Erythroblast (primary cell): ENCODE measurements at places on chromosomes 12 and 14.

GRCh38 chr14:83171761-83172160, 1638.1 kb upstream of the SEL1L start:
- DNase-seq = no peak

- peak; percentile 22 for DNase-seq
Observed at GRCh38 chr14:35400648-35401421, 3.7 kb downstream of the NFKBIA start.

DNA sequence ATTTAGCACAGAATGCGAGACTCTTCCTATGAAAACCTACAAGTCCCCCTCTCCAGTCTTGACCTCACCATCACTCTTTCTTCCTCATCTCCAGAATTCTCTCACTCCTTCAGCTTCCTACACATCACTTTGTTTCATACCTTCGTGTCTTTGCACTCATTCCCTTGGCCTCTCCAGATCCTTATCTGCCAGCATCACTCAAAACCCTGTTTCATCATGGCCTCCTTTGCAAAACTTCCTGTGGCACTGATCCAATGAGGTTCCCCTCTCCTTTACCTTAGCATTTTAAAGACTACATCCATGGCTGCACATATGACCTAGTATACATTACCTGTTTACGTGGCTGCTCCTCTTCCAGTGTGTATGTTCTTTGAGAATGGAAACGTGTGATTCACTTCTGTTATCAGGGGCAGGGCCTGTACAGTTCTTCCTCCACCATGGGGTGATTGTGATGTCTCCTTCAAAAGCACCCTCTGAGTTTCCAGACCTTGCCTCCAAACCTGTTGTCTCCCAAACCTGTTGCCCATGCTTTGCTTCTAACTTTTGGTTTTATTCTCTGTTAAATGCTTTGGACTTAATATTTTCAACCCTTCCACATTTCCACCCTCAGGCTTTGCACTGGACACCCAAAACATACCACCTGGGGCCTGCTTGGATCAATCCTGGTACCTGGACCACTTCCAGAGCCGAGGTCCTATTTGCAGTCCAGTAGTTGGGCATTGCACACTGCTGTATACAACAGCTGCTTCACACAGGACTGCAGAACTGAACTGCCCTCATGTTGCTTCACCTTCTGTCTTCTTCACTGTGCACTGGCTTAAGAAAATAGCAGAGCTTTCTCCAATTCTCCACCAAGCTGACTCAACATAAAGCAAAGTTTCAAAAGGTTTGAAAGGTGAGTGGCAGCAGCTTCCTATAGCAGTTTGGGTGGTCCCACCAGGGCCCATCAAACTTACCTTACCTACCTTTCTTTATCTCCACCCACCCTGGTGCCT, 131.7 kb downstream of the LLPH start:
- no peak for DNase-seq

GRCh38 chr12:47214771-47215170, 135.0 kb upstream of the AMIGO2 start:
- no peak for DNase-seq

DNA sequence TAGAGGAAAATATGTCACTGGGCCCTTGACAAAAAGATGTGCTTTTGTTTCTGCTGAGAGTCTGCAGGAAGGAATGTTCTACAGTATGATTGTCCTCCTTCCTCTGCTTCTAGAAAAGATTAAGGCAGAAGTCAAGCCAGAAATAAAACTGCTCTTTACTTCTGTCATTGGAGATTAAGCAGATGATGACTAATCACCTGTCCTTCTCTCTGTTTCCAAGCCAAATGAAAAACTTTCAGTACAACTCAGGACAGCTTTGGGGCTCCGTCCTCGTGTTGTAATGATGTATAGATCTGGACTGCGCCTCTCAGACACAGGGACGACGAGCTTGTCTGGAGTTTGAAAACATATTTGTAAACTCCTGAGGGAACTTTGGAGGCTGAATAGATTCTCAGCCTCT, 159.3 kb downstream of the DYRK2 start:
- no peak for DNase-seq

DNA sequence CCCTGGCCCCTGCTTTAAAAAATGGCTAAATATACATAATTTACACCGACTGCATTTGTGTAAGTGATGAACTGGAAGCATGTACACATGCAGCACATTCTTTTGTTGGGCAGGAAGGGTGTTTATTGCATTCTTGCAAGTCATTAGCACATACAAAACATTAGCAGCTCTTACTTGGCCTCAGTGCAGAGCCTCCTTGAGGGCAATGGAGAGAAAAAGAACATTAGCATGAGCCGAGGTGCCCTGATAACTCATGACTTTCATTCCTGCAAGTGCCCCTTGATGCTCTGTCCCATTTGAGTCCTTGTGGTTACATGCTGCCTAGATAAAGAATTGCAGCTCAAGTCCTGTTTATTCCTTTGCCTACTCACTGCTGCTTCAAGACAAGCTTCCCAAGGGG, 61.9 kb downstream of the PAX9 start:
- DNase-seq = peak; percentile 15

DNA sequence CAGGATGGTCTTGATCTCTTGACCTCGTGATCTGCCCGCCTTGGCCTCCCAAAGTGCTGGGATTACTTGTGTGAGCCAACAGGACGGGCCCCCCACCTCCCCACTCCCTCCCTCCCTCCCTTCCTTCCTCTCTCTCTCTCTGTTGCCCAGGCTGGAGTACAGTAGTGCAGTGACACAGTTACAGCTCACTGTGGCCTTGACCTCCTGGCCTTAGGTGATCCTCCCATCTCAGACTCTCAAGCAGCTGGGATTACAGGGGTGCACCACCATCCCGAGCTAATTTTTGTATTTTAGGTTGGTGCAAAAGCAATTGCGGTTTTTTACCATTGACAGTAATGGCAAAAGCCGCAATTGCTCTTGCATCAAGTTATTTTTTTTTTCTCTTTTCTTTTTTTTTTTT, 19.2 kb upstream of the ANAPC5 start:
- DNase-seq = no peak
